ENCODE measurements at places on chromosomes 12 and 14.

DNA sequence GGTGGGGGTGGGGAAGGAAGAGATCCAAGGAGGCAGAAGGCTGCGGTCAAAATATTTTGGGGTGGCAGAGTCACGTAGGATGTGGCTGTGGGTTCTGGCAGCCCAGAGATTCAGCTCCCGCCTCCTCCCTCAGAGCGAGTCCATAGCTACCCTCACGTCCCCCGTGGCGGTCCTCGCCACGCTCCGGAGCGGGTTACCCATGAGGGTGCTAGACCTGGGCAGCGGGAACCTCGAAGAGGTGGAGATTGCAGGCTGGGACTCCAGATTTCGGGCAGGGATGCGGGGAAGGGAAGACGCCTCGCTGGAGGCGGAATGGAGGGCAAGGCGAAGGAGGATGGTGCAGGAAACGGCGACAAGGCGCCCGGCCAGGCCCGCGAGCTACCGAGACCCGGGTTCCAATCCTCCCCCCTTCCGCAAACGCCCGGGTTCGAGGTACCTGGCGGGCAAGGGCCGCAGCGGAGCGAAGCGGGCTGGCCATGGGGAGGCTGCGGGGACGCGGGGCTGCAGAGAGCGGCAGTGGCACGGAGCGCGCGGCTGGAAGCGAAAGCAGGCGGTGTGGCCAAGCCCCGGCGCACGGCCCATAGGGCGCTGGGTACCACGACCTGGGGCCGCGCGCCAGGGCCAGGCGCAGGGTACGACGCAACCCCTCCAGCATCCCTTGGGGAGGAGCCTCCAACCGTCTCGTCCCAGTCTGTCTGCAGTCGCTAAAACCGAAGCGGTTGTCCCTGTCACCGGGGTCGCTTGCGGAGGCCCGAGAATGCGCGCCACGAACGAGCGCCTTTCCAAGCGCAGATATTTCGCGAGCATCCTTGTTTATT, 46.2 kb downstream of the BCAT1 start:
- DNase-seq = no peak

GRCh38 chr12:130476451-130477135, 138.9 kb downstream of the PIWIL1 start:
- DNase-seq = no peak

GRCh38 chr12:5348491-5348890, 83.4 kb upstream of the NTF3 start:
- no peak for DNase-seq

- DNase-seq = no peak
These were observed 51.6 kb upstream of the ABCC9 start for GRCh38 chr12:21992823-21993222.

GRCh38 chr14:83825843-83826242, 1704.1 kb upstream of the FLRT2 start:
- no peak for DNase-seq

DNA sequence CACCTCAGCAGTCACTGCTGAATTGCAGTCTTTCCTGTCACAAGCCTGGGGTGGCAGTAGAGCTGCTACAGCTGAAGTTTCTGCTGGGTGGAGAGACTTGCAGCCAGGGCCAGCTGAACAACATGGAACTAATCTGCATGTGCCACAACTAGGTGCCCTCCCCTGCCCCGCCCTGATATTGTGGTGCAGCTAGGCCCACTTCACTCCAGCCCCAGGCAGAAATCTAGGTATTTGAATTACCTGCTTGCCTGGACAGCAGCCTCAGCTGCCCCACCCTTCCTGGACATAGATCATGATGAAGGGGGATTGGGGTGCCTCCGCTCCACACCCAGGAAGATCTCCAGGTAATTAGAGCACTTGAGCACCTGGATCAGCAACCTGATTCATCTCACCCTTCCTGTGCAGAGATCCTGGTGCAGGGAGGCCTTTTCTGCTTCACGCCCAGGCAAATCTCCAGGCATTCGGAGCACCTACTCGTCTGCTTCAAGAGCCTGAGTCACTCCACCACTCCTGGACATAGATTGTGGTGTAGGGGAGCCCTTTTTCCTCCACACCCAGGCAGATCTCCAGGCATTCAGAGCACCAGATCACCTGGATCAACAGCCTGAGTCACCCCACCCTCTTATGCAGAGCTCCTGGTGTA, 477.0 kb downstream of the SOX5 start:
- DNase-seq = no peak

DNA sequence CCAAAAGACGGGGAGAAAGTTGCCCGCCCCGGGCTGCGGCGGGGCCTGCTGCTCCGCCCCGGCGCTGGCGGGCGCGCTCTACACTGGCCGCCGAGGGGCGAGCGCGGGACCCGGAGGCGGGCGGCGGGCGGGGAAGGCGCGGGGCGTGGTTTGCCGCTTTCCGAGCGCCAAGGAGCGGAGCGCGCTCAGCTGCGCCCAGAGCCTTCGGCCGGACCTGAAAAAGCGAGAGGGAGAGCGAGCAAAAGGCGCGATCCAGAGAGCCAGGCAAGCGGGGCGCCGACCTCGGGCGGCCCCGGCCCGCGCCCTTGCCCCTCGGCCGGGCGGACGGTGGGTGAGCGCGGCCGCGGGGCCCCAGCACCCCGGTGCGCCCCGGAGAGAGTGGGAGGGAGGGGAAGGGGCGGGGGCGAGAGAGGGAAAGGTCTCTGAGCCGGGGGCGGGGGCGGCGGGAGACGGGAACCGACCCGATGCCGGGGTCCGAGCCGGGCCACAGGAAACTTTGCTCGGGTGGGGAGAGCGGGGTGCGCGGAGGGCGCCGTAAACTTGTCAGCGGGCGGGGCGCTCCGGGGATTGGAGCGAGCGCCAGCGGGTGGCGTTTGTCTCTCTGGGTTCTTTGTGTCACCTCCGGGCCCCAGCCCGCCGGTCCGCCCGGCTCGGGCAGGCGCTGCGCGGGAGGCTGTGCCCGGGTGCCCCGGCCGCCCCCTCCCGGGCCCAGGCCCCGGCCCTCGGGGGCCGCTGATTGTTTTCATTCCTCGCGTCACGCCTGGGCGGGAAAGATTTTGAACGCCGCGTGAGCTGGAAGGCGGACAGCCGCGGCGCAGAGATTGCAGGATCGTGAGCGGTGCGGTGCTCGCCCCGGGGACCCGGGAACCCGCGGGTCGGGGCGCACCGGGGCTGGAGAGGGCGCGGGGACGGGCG, at the start of gene SYNE2:
Gene SYNE2, plus strand, starts transcription at position 188 of the 915 bp plus-strand sequence. CDS start 56,145 bp downstream, outside the sequence.
- peak; percentile 34 for DNase-seq

- peak; percentile 96 for DNase-seq
These were observed 16.2 kb downstream of the ABHD4 start for GRCh38 chr14:22614240-22614799.

DNA sequence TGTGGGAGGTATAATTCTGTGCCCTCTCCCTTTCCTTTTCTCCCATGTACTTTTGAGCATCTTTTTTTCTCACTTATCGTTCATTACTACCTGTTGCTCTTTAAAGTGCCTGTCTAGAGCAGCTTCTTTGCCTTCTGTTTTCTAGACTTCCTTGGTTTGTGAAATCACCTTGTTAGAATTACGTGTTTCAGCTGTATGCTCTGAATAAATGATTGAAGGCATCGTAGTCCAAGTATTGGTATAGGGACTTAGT, 1.3 kb downstream of the NEDD1 start:
- DNase-seq = no peak

DNA sequence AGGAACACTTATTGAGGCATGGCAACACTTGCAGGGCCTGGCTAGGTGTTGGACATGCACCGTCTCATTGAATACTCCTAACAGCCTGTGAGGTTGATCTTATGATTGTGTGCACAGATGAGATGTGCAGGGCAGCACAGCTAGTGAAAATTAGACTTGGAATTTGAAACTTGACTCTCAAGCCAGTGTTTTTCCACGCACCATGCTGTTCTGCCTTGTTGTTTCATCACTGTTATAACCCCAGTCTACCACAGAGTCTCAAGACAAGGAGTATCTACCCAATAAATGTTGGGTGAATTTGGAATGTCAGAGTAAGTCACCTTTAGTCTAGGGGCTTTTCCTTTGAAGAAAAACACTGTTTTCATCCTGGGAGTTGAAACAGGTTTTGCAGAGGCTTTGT, 55.8 kb upstream of the LRIG3 start:
- DNase-seq = no peak

All from GM04504 (cell line).